ENCODE measurements at places on chromosomes 1 and 21. TPM values are rescaled to one million over a fixed set of nuclear protein-coding genes. Genes with fewer than 3 reads are reported as not detected.

GRCh38 chr1:145771056-145771455 is 51.8 kb downstream of the CD160 start:
- H3K27ac ChIP-seq: no peak overlapping the region
- no peak overlapping the region for H3K4me3 ChIP-seq
- no peaks in the 10 kb centered on the region for H3K4me1 ChIP-seq
- DNase-seq: no peak
- no peaks in the 10 kb centered on the region for H3K36me3 ChIP-seq
- H3K27me3 ChIP-seq: no peaks in the 10 kb centered on the region

GRCh38 chr21:44814498-44815023 is 3.3 kb downstream of the SUMO3 start:
- no peak overlapping the region for H3K27ac ChIP-seq
- H3K36me3 ChIP-seq: no peaks in the 10 kb centered on the region
- no peaks in the 10 kb centered on the region for H3K27me3 ChIP-seq
- DNase-seq: no peak
- no peak overlapping the region for H3K4me3 ChIP-seq

DNA sequence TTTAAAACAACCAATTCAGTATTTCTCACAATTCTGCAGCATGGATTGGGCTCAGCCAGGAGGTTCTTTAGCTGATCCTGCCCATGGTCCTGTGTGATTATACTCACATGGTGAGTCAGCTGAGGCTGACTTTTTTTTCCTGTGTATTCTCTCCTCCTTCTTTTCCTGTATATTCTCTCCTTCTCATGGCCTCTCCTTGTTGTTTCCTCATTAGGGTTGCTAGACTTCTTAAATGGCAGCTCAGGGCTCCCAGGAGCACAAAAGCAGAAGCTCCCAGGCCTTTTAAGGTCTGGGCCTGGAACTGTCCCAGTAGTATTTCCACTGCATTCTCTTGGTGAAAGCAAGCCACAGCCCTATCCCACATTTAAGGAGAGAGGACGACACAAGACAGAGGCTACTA is 26.8 kb downstream of the VANGL1 start:
- no peak overlapping the region for H3K4me3 ChIP-seq
- no peak overlapping the region for H3K27ac ChIP-seq
- peaks cover 11% of the 10 kb centered on the region for H3K4me1 ChIP-seq
- H3K36me3 ChIP-seq: no peaks in the 10 kb centered on the region
- no peak for DNase-seq

DNA sequence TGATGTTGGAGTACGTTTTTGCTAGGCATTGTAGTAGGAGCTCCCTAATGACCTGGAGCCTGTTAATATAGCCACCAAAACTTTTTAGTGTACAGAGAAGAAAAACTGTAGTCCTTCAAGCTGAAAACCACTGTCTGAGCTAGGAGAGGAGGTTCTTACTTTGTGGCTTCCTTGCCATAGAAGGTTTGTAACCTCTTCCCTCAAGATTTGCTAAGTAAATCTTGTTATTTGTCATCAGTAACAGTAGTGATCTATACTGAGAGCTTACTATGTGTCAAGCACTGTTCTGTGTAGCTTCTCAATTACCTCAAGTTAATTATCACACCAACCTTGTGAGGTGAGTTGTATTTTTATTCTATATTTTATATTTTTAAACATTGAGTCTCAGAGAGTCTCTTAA is 21.2 kb upstream of the LRRC8C start:
- H3K4me3 ChIP-seq: no peak overlapping the region
- H3K36me3 ChIP-seq: no peaks in the 10 kb centered on the region
- H3K27me3 ChIP-seq: no peaks in the 10 kb centered on the region
- H3K4me1 ChIP-seq: peaks cover 6% of the 10 kb centered on the region
- no peak for DNase-seq

DNA sequence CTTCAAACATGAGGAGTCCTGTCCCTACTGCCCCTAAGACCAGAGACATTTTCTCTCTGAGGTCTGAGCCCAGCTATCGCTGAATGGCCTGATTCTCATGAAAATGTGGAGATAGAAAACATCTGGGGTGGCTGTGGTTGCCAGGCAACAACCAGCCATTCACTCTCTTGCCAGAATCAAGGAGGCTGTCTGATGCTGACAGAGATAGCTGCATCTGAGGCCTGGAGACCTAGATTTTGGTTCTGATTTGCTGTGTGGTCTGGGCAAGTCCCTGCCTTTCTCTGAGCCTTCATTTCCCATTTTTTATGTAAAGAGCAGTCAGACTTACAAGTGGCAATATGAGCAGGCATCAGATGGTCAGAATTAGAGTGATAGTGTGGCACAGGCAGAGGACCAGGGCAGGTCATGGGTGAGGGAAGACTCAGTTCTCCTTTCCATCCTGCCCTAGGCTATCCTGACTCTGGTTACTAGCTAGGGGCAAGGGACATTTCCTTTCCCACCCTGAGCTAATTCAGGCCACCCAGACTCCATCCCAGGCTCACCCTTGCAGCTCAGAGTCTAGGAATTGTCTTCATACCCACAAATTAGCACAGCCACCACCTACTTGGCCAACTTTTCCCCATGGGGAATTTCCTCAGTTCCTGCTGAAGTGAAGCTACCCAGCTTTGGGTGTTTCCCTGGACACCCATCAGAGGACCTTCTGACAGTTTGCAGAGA is 20.0 kb upstream of the RNF19B start:
- H3K4me1 ChIP-seq: peaks cover 41% of the 10 kb centered on the region
- no peak overlapping the region for H3K4me3 ChIP-seq
- no peak for DNase-seq
- H3K27me3 ChIP-seq: no peaks in the 10 kb centered on the region

DNA sequence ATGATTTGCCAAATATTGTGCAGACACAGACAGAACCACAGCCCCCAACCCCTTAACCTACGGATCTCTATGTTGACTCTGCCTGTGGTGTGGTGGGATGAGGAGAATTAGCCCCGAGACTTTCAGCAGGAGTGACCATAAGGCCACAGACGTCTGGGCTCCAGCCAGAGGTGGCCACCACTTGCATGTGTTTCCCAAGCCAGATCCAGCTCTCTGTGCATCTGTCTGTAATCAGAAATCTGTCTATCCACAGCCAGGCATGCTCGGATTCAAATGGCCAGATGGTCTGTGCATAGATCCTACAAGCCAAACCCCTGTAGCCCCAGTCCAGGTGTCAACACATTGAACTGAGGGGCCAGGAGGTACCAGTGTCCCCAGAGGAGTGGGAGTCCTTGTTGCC is 140.6 kb downstream of the SYF2 start:
- no peaks in the 10 kb centered on the region for H3K4me1 ChIP-seq
- H3K27ac ChIP-seq: no peak overlapping the region
- no peaks in the 10 kb centered on the region for H3K36me3 ChIP-seq
- H3K27me3 ChIP-seq: peaks cover 3% of the 10 kb centered on the region

The SMCP gene
- not detected for total RNA-seq

GRCh38 chr1:230291731-230292620 is 134.2 kb downstream of the PGBD5 start:
- H3K4me3 ChIP-seq: no peak overlapping the region
- no peaks in the 10 kb centered on the region for H3K36me3 ChIP-seq
- no peaks in the 10 kb centered on the region for H3K27me3 ChIP-seq
- DNase-seq: no peak
- no peak overlapping the region for H3K27ac ChIP-seq
